Stimulated activated naive CD4-positive, alpha-beta T cell (primary cell): ENCODE measurements at places on chromosomes 12 and 14.
A peak's percentile ranks its signal among the peaks of the same experiment; 100 is the strongest.

DNA sequence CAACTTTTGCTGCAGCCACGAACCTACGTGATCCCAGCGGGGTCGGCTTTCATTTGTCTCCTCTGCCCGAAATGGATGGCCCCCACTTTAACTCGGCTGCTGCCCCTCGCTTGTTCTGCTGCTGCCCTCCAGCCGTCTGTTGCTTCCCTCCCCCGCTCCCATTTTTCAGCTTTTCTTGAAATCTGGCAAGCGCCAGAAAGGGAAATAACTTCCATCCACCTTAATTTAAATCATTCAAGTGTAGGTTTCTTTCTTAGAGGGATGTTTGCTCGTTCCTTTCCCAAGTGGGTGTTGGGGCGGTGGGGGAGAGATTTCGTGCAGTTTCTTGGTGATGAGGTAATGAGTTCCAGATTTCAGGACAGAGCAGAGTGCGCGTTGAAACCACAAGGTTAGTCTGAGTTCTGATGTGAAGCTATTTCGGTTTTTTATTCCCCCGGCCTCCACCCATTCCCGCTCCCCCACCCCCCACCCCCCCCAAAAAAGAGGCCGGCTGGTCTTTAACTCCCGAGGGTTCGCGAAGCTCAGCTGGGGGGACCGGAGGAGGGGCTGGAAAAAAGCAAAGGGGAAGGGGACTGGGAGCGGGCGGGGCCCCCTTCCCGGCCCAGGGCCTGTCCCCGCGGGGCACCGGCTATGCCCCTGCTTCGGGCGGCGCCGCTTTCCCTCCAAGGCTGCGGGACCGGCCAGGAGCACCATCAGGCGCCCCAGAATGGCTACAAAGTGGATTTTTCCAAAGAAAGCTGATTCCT is 2.2 kb upstream of the ZFP36L1 start:
- peak; percentile 50 for DNase-seq

DNA sequence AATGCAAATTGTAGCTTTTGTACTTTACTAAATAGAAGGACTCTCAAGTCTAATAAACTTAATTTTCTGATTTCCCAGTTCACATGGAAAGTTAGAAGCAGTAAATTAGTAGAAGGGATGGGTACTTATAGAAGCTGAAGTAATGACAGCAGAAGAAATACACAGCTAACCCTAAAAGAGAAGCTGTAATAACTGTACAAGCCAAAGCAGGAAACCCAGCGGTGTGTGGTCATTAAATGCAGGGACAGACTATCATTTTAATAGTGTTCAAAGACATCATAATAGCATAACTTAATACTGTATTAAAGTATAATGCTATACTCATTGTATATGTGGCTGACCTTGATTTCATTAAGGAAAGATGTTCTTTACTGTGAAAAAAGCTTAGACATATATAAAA is 74.9 kb downstream of the PCNX1 start:
- DNase-seq, result no peak

DNA sequence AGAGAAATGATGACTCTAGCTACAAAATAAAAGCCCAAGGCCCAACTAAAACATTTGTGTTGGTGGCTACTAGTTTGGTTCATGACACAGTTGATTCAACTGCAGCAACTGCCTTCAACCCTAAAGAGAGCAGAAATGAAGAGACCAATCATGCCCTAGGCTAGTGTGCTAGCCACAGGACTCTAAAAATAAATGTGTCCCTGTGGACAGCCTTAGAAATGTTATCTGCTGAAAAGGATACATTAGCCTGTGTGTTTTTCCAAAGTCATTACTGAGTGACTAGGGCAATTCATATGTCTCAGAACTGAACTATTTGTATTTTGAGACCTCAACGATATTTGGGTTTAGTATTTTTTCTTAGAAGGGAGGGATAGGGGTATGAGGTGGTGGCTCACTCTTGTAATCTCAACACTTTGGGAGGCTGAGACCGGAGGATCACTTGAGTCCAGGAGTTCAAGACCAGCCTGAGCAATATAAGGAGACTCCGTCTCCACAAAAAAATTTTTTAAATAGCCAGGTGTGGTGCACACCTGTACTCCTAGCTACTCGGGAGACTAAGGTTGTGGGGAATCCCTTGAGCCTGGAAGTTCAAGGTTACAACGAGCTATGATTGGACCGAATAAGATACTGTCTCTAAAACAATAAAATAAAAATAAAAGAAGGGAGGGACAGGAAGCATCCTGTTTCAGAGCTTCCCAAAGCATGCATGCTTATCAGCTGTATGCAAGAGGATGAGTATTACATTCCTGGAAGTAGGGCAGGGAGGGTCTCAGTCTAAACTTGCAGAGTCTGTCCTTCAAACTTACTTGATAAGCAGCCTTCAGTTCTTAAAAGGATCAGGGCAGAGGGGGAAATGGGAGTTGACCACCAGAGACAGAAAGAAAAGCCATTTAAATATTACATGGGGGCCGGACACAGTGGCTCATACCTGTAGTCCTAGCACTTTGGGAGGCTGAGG is 29.6 kb upstream of the NAP1L1 start:
- no peak for DNase-seq

DNA sequence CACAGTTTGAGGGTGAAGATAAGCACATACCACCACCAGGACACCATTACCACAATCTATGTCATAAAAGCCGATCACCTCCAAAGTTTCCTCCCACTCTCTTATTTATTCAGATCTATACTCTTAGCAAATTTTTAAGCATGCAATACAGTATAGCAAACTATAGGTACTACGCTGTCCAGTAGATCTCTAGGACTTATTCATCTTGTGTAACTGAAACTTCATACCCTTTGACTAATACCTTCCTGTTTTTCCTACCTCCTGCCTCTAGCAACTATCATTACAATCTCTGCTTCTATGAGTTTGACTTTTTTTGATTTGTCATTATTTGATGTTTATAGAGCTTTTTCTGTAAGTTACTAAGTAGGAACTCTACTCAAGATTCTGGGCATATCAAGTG is 84.5 kb upstream of the MANSC4 start:
- DNase-seq, result no peak

GRCh38 chr12:90010089-90010488 is 301.5 kb upstream of the ATP2B1 start:
- DNase-seq, result no peak

GRCh38 chr12:118357257-118358007 is 15.3 kb downstream of the TAOK3 start:
- DNase-seq, result no peak

DNA sequence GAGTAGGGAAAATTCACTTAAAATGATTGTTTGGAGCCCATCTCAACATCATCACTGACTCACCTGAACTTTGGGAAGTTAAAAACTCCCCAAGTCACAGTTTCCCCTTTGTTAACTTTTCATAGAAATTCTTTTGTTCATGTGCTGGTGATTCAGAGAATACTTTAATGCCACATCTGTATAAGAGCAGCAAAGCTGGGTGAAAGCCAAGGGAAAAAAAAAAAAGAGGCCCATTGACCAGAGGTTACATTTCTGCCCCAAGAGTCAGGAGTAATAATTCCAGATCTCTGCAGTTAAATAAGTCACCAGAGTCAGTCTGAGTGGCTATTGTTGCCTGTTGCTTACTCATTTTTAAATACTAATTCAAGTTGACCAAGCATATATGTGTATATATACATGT is 136.4 kb upstream of the LGR5 start:
- DNase-seq, result no peak

DNA sequence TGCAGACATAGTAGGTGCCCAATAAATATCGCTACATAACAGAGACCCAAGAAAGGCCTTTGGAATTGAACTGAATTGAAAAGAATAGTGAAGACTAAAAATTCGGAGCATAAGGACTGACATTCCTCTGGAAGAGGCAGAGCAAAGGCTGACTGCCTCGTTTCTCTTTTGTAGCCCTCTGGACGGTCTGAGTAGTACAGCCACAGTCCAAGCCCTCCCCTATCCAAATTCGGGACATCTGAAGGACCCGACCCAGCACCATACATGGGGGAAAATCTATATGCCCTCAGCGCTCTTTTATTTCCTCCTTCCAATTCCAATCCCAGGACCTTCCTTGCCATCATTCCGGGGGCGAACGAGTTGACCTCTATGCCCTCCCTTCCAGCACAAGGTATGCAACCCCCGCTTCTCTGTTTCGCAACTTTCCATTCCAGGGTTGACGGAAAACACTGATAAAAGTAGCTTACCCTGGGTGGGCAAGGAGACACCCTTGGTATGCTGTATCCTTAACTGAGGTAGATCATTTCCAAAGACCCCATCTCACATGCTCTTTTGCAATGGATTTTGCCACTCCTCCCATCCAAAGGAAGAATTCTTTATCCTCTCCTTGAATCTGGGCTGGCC is 127.4 kb upstream of the MAP1LC3B2 start:
- no peak for DNase-seq

GRCh38 chr12:122946690-122947341 is 19.4 kb downstream of the ABCB9 start:
- DNase-seq, result no peak

- DNase-seq, result peak; percentile 26
Measured at GRCh38 chr14:72420749-72421474, 473.0 kb downstream of the DPF3 start.
